ENCODE measurements at places on chromosomes 12 and 14.

DNA sequence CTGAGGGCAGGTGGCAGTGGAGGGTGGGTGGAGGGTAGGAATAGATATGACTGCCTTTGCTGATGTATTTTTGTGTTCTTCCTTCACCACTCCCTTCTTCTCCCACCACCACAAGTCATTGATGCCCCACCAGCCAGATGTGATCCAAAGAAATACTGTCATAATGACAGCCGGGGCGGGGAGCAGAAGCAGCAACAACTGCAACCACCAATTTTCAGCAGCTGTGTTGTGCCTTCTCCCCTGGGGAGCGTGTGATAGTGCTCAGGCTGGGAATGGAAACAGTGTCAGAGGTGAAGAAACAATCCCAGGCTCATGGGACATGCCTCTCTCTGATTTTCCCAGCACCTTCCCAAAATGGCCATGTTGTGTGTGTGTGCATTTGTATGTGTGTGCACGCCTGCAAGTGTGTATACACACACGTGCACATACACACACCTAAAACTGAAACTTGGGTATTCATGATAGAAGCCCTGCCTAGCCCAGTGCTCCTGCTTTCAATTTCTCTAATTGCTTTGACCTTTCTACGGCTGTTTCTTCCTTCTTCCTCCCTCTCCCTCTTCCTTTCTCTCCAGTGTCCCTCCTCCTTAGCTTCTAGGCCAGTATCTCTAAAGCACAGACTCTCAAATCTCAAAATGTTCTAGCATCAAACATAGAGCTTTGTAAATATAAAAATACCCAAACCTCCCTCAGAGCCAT lies 299.2 kb upstream of the FKBP4 start:
- DNase-seq: no peak

- no peak for DNase-seq
Observed at GRCh38 chr12:10069099-10069498, 29.7 kb downstream of the CLEC1A start.

DNA sequence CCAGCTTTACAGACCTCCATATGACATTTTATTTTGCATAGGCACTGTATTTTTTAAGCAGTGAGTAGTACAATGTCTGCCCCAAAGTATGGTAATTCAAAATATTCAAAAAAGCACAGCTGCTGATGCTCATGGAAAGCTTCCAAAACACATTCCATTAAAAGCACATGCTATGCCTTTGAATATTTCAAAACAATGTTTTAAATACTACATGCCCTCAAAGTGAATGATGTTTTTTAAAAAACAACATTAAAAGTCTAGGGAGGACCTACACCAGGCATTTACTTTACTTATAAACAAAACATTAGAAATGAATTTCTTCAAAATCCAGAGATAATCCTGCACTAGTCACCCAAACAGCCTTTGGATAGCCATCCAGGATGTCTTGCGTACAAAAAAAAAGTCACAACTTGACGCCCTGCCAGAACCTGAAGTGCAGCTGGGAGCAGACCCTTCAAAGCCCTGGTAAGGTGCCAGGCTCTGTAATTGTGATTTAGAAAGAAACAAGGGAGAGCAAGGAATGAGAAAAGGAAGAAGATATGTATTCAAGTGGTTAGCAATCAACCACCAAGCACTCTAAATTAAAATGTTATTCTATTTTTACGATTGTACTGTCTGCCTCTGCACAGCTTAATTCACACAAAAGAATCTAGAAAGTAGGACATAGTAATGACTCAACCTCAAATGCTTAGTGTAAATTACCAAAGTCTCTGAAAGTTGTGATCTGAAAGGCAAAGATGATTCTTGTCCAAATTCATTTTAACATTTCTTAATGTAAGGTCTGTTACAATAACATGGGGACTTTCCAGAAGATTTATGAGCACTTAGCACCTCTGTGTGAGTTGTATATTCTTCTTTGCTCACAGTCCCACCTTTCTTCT lies 31.9 kb downstream of the CEP83 start:
- no peak for DNase-seq

DNA sequence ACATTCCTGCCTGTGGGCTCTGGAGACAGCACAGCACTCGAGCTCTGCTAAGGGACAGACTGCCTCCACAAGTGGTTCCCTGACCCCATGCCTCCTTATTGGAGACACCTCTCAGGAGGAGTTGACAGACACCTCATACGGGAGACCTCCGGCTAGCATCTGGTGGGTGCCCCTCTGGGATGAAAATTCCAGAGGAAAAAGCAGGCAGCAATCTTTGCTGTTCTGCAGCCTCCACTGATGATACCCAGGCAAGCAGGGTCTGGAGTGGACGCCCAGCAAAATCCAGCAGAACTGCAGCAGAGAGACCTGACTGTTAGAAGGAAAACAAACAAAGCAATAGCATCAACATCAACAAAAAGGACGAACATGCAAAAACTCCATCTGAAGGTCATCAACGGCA lies 639.4 kb downstream of the SLC16A7 start:
- DNase-seq: no peak

- no peak for DNase-seq
Observed at GRCh38 chr12:114476159-114476558, 70.2 kb upstream of the TBX5 start.

- DNase-seq: no peak
Observed at GRCh38 chr12:52915637-52916036, 10.8 kb upstream of the KRT8 start.

- no peak for DNase-seq
Observed at GRCh38 chr12:90393652-90394051, 561.3 kb downstream of the CCER1 start.

GRCh38 chr12:4203772-4204376 lies 69.7 kb upstream of the CCND2 start:
- no peak for DNase-seq

- no peak for DNase-seq
Observed at GRCh38 chr14:71166180-71166837, 259.1 kb downstream of the PCNX1 start.

- no peak for DNase-seq
Observed at GRCh38 chr12:91133871-91134270, 22.6 kb upstream of the LUM start.

GRCh38 chr12:113912760-113913329 lies 53.3 kb downstream of the RBM19 start:
- DNase-seq: peak; percentile 60

GRCh38 chr12:116390401-116391335 lies 113.2 kb upstream of the MED13L start:
- no peak for DNase-seq

GRCh38 chr14:60805841-60806430 lies 71.4 kb downstream of the MNAT1 start:
- DNase-seq: no peak

DNA sequence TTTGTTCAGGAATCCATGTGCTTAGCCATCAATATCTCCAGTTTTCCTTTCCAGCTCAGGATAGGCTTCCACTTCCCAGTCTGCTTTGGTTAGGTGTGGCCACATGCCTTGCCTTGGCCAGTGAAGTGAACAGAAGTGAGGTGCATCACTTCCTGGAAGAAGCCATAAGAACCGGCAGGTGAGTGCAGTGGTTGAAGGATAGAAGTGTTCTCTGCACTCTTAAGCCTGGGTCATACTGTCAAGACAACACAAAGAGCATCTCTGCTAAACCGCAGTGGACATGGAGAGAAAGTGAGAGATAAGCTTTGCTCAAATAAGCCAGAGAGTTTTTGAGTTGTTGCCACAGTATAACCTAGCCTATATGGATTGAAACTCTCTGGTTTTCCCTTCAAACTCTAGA lies 11.4 kb downstream of the GNG2 start:
- DNase-seq: peak; percentile 50

GRCh38 chr12:116376354-116377193 lies 99.1 kb upstream of the MED13L start:
- no peak for DNase-seq

DNA sequence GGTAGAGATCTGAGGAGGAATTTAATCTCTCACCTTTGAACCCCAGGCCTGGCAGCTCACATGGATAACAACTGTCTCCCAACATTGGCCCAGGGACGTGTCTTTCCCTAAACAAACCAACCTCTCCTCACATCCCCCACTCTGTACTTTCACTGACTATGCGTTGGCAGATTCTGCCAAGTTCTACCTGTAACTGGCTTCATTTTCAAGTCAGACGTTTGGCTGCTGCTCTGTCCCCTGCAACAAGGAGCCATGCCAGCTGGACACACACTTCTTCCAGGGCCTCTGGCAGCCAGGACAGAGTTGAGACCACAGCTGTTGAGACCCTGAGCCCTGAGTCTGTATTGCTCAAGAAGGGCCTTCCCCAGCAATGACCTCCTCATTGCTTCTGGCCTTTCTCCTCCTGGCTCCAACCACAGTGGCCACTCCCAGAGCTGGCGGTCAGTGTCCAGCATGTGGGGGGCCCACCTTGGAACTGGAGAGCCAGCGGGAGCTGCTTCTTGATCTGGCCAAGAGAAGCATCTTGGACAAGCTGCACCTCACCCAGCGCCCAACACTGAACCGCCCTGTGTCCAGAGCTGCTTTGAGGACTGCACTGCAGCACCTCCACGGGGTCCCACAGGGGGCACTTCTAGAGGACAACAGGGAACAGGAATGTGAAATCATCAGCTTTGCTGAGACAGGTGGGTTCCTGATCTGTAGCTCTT lies at the start of gene INHBC:
TSS of gene INHBC (plus strand) at position 268 of the 707 bp plus-strand sequence. CDS start at position 371, 103 bp downstream.
- no peak for DNase-seq

GRCh38 chr14:104390941-104391901 lies 188.3 kb upstream of the C14orf180 start:
- peak; percentile 11 for DNase-seq

- peak; percentile 24 for DNase-seq
Observed at GRCh38 chr14:70254476-70254961, 65.8 kb upstream of the SLC8A3 start.

DNA sequence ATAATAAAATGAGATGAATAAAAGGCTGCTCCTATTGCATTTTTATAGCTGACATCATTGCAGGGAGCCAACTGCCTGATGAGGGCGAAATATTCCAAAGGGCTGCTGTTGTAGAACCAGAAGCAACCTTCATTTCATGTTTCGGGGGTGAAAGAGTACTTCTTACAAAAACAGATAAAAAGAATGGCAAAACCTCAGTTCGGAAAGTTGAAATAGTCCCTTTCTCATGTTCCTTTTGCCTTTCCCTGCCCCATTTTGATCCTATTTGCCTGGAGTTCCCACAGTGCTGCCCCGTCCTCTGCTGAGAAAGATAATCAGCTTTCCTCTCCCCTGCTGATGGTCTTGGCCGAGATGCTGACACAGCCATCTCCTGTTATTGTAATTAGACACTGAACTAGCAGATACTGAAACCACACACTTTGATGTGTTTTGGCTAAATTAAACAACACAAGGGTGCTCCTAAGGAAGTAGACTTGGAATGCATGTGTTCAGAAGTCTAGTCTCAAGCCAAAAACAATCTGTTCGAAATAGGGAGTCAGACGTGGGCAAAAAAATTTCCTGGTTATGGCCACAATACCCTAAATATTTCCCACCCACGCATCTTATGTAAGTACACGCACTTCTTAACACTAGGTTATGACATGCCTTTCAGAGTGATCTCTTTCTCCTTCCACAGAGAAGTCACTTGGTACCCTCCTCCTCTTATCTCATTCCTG lies 117.2 kb downstream of the PPM1H start:
- no peak for DNase-seq

GRCh38 chr12:105982022-105982421 lies 156.7 kb downstream of the NUAK1 start:
- DNase-seq: no peak

GRCh38 chr14:82636426-82636825 lies 1102.8 kb upstream of the SEL1L start:
- no peak for DNase-seq

- DNase-seq: no peak
Observed at GRCh38 chr12:3004655-3005565, 45.7 kb downstream of the TEAD4 start.

GRCh38 chr14:101368629-101369028 lies 192.7 kb upstream of the DIO3 start:
- no peak for DNase-seq

DNA sequence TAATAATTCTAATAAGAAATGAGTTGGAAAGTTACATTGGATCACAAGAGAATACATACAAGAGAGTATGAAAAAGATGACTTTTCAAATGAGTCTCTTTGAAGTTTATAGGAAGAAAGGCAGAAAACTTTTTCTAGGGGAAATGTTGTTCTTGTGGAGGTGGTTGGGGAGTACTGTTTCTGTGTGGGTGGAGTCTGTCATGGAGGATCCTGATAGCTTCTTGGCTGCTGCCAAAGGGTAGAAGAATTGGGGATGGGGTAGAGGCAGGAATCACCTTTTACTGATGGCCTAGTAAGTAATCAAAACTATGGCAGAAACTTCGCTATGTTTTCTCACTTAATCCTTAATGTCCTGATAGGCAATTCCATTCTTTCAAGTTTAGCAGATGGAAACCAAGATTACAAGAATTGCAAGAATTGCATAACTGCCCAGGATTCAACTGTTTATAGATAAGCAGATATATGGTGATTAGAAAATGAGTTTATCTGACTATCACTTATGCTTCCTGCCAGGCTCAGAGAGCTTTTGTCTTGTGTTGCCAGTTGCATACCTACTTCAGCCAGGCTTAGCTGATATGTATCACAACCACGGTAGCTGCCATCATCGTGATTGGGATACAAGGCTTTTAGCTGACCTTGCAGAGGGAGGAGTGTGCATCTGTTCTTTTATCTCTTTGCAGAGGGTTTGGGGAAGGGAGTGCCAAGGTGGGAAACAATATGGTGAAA lies 463.9 kb downstream of the TMTC2 start:
- no peak for DNase-seq

- DNase-seq: no peak
Observed at GRCh38 chr12:18068355-18068754, 21.6 kb downstream of the RERGL start.

DNA sequence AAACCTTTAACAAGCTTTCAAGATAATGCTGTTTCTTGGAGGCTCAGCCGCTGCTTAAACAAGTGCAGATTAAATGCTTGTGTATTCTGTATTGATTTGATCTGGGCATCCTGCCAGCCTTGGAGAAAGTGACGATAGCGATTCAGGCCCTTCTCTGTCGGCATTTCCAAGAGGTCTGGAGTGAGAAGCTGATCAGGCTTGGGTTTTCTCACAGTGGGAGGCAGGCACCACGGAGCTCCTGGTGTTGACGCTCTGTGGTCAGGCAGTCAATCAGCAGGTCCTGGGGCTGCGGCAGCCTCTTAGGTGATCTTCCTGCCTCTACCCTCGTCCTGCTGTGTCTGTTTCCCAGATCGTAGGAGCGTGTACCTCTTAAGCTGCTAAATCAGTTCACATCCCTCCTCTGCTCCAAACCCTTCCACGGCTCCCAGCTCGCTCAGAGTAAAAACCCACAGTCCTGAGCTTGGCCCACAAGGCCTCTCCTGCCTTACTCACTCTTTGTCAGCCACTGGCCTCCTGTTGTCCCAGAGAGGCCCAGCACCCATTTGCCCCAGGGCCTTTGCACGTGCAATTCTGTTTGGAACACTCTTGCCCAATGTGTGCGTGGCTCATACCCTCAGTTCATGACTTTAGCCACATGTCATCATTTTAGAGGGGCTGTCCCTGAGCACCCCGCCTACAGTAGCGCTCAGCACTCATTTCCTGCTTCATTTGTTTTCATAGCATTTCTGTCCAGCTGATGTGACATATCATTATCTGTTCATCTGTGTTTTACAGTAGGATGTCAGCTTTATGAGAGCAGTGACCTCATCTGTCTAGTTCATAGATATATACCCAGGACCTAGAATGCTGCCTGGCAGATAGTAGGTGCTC lies 155.4 kb downstream of the AACS start:
- DNase-seq: no peak

All from CD8-positive, alpha-beta T cell (primary cell).